AG09319 (cell line): ENCODE measurements at places on chromosomes 4 and X.

GRCh38 chrX:39652336-39652735, 445.4 kb downstream of the BCOR start:
- DNase-seq, result no peak

DNA sequence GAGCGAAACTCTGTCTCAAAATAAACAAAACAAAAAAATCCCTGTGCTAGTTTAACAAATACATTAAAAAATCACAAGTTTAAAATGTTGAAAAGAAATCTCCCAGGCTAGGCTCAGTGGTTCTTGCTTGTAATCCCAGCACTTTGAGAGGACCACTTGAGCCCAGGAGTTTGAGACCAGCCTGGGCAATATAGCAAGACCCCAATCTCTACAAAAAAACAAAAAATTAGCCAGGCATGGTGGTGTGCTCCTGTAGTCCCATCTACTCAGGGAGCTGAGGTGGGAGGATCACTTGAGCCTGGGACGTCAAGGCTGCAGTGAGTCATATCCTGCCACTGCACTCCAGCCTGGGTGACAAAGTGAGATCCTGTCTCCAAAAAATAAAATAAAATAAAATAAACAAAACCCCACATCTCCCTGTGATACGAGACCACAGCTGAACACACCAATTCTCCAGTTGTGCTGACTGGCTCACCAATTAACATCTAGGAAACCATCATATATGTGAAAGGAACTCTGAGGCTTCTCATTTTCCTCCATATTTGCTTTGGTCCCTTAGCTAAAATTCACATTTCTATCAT, 7.3 kb downstream of the RPS4X start:
- no peak for DNase-seq

DNA sequence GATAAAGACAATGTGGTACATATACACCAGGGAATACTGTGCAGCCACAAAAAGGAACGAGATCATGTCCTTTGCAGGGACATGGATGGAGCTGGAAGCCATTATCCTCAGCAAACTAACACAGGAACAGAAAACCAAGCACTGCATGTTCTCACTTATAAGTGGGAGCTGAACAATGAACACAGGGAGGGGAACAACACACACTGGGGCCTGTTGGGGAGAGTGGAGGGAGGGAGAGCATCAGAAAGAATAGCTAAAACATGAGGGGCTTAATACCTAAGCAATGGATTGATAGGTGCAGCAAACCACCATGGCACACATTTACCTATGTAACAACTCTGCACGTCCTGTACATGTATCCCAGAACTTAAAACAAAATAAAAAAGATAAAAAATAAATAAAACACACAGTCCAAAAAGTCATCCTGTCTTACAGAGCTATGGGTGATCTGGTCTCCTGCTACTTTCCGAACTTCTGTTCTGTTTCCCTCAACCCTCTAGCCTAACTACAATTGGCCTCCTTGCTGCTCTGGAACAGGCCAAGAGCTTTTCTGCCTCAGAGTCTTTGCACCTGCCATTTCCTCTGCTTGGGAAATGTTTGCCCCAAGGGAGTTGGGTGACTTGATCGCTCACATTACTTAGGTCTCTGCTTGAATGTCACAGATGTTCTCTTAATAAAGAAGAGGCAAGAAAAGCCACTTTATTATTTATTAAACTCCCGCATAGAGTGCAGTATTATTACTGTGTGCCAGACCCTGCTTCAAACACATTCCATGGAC, 1.1 kb upstream of the CD38 start:
- DNase-seq, result no peak

DNA sequence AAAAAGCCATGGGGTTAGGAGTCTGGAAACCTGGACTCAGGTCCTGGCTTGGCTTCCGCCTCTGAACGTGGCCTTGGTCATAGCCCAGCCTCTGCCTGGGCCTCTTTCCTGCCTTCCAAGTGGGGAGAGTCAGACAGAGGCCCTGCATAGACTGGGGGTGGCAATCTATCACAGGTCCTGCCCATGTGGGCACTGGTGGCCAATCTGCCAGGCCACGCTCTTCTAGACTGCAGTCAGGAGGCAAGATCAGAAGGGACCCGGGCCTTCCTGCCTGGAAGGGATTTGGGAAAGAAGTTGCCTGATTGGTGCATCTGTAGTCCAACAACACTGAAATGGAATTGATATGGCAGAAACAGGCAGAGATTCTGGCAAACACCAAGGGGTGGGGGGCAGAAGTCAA, 46.1 kb downstream of the CNGA2 start:
- DNase-seq, result no peak

DNA sequence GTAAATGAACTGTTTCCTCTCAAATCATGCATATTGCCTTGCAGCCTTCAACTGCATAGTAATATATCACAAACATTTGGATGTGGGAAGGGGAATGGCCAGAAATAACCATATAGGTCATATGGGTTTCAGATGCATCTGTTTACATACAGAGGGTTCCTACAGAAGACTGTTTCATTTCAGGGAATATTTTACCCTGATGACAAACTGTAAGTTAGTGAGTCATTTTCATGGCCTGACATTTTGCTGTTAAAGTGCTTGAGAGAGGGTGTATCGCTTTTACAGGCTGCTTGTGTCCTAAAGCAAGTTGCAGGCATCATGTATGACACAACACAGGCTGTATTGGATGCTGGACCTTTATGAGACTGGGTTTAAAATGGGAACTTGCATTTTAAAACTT, 25.5 kb upstream of the AMOT start:
- no peak for DNase-seq

DNA sequence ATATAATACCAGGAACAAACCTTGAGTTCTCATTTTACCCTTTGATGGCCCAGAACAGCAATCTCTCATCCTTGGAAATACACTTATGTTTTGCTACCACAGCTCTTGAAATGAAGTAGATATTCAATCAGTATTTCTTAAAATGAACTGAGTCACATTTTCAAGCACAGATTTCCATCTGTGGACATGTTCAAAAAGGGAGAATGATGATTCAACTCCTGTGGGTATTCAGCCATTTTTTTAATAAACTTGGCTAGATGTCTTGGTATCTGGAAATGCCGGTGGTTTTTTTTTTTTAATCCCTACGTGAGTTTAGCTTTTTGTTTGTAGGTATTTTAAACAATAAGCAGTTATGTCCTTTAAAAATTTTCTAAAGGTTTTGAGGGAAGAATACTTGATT, 64.2 kb upstream of the TRPC5OS start:
- no peak for DNase-seq

GRCh38 chrX:47247206-47247998, 14.6 kb downstream of the USP11 start:
- DNase-seq, result no peak

- DNase-seq, result no peak
Measured at GRCh38 chrX:49162620-49163019, at the start of gene MAGIX. MAGIX (plus strand) TSS chrX:49162758; CDS start chrX:49162890, 132 bp downstream.

GRCh38 chr4:1178300-1179088, 6.1 kb upstream of the SPON2 start:
- DNase-seq, result no peak

GRCh38 chr4:158159054-158159717, 13.6 kb downstream of the GASK1B start:
- no peak for DNase-seq

DNA sequence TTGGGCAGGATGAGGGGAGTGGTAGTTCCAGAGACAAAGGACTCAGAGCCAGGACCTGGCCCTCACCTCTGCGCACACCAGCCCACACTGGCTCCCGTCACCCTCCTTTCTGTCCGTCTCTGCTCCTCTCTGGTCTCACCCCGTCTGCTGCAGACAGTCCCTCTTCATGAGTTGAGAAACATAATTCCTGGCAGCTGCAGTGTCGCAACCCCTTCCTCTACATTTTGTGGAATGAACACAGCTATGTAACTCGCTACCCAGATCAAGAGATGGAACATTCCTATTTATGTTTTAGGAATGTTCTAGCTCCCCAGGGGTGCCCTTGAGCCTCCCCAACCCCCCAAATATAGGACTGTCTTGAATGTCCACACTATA, 59.3 kb downstream of the SHROOM2 start:
- DNase-seq, result no peak

DNA sequence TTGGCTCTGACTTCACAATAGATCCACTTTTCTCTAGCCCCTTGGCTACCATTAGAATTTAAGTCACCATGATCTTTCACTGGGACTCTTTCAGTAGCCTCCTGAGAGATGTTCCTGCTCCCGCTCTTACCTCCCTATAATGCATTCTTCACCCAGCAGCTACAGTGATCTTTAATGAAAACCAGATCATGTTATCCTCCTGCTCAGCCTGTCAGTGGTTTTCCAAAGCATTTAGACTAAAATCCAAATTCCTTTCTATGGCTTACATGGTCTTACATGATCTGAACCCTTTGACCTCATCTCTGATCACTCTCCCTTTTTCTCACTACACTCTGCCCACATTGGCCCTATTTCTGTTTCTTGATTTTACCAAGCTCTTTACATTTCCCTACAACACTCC, 18.3 kb upstream of the RPS6KA3 start:
- DNase-seq, result no peak

DNA sequence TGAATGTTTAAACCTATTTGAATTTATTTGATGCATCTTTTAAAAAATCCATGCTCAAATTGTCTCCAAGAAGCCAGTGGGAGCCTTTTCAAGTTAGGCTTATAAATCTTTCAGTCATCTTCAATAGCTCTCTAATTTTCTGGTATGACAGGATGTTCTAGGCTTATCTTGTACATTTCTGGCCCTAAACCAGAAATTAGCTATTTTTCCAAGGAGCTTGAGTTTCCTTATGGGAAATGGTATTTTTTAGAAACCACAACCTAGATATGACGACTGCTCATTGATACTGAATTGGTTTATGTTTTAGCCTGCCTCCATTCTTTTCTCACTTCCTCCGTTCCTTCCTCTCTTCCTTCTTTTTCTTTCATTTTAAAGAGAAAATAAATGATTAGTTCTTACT, 172.3 kb downstream of the SPRY1 start:
- DNase-seq, result no peak

- DNase-seq, result no peak
Measured at GRCh38 chr4:15688051-15688450, 6.4 kb downstream of the FAM200B start.

- DNase-seq, result no peak
Measured at GRCh38 chr4:111905511-111905910, 239.7 kb upstream of the FAM241A start.

DNA sequence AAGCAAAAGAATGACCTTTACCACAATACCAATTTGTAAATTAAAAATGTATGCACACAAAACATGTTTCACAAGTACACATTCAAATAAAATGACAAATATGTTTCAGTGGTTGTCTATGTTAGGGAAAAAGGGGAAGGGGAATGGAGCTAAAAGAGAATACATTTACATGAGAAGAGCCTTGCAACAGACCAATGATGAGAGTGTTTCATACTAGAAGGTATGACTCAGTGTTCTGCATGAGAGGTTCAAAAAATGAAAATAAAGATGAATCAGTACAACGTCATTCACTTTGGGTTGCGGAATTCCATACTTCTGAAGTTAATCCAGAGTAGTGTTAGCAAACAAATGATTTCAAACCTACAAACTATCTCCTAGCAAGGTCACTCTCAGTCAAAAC, 51.7 kb downstream of the RPGR start:
- DNase-seq, result peak; percentile 56

DNA sequence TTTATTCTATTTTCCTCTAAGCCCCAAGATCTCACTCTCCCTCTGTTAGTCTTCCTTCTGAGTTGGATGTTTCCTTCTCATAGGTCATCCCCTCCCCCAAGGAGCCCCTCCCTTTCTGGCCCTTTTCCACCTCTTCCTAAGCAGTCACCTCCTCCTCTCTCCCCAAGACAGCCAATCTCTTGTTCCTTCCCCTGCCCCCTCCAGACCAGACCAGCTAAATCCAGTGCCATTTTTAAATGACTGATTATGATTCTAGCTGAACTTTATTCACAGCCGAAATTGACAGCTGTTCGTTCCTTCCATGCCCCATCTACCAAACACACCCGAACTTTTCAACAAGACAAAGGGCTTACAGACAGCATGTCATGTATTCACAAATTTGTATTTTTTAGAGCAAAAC, 1.9 kb downstream of the SPIN2A start:
- DNase-seq, result no peak

DNA sequence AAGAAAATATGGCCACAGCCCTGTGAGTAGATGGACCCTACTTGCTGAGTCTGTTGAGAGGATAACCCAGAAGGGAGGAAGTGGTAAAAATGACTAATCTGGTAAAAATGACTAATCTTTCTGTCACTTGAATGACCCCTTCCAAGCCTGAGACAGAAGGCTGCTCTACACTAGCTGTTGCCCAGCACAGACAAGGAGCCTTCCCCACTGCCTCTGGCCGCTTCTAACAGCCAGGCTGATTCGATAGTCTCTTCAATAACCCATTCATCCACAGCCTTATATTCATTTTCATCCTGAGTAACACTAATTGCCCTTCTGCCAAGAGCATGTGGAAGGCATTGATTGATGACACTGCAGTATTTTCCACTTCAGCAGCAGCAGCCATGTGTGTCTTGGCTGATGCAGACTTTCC, 18.4 kb downstream of the MAGEB17 start:
- peak; percentile 15 for DNase-seq

DNA sequence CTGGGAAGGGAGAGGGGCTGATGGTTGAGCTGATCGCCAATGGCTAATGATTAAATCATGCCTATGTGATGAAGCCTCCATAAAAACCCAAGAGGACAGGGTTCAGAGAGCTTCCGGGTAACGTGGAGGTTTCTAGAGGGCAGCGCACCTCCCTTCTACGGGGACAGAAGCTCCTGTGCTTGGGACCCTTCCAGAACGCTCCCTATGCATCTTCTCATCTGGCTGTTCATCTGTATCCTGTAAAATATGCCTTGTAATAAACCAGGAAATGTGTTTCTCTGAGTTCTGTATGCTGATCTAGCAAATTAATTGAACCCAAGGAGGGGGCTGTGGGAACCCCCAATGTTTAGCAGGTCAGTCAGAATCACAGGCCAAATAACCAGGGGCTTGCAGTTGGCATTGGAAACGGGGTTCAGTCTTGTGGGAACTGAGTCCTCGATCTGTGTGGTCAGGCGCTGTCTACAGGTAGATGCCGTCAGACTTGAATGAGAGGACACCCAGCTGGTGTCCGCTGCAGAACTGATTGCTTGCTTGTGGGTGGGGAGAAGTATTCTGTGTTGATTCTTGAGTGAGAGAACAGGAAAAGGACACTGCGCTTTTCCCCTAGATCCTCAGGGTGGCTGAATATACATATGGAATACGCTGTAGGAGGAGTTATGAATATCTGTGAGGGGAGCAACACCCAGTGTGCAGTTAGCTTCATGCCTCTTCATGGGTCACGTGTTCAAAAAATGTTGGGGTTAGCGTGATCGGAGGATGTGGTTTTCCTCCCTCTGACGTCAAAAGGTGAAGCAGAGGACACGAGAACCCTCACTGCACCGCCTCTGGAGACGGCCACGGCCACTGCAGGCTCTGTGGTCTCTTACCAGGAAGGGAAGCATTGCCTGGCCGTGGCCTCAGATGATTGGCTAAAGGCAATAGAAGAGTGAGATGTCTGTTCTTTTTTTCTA, 29.2 kb downstream of the HTT-AS start:
- no peak for DNase-seq

- no peak for DNase-seq
Measured at GRCh38 chrX:40035726-40036125, 62.0 kb downstream of the BCOR start.
